ENCODE measurements at places on chromosomes 2 and 18. TPM values are rescaled to one million over a fixed set of nuclear protein-coding genes. Genes with fewer than 3 reads are reported as not detected.

DNA sequence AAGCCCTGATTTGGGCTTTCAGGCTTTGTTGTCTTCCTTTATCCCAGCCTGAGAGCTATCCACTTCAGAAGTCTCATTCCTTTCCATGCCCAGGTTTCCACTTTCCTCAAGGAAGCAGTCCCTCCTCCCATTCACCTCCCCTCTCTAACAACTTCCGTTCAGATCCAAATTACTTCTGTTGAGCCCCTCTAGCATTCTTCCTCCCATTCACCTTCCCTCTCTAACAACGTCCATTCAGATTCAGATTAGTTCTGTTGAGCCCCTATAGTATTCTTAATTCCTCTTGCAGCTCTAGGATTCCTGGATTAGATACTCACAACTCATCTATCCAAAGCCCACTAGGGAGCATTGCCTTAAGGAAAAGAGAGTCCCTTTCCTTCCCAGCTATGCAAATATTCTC is 216.8 kb downstream of the RAD51AP2 start:
- no peak for DNase-seq

- DNase-seq: no peak
These were observed 429.5 kb downstream of the CCDC85A start for GRCh38 chr2:56613254-56613653.

GRCh38 chr2:71832388-71832787 is 315.3 kb downstream of the CYP26B1 start:
- DNase-seq: no peak

DNA sequence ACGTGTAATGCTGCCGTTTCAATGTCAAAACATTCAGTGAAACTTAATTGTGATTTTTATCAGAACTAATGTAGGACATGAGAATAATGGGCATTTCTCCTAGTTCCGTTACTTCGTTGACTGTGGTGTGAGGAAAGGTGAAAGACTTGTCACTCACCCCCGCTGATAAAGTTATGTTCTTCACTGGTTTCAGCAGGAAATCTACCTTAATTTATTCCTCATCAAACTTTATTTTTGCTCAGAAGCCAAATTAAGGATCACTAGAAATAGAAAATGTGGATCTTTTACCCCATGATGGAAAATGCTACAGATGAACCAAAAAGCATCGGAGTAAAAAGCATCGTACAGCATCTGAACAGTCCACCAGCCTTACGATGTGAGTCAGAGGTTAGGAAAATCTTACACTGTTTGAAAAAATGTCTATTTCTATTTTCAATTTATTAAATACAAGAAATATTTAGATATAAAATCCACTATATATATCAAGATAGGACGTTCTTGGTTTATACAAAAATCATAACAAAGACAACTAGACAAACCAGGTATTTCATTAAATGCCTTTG is 1.0 kb upstream of the ROCK1 start:
- DNase-seq: no peak

- no peak for DNase-seq
These were observed 152.7 kb upstream of the SOX11 start for GRCh38 chr2:5539282-5540165.

DNA sequence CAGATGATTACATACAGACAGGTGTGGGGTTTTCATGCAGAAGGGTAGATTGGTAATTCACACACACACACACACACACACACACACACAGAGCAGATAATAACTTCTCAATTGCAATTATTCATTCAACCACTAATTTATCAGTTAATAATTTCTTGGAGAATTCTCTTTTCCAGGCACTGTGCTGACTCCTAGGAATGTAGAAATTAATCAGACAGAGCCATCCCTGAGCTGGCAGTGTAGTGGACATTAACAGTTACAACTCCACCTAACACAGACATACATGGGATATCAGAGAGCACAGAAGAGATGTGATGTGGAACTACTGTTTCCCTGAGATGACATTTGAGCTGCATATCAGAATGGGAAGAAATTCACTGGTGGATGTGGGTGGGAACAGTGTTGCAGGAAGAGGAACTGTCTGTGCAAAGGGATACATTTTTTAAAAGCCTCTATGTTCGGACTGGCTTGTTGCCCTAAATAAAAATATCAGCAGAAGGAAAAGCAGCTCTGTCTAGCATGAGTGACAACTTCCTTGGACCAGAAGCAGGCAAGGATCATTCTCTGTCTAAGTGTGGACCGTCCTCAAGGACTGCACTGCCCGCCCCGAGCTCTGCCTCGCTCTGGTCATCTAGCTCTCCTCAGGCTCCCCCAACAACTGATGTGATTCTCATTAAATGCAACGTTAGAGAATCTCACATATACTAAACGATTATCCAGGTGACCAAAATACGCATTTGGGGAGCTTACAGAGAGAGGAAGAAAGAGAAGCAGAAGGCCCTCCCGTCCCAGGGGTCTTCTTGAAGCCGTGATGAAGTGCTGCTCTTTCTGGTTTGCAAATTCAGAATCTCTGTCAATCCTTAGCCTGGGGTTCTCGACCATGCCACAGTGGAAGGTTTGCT is 173.4 kb upstream of the TRIB2 start:
- DNase-seq: no peak

- DNase-seq: no peak
These were observed 147.7 kb downstream of the PPP1R1C start for GRCh38 chr2:182133195-182133891.

- DNase-seq: no peak
These were observed 69.8 kb upstream of the TANK start for GRCh38 chr2:161090411-161090810.

GRCh38 chr2:229857634-229858033 is 64.2 kb downstream of the TRIP12 start:
- DNase-seq: no peak

GRCh38 chr2:215803150-215803549 is 210.2 kb downstream of the MREG start:
- no peak for DNase-seq

DNA sequence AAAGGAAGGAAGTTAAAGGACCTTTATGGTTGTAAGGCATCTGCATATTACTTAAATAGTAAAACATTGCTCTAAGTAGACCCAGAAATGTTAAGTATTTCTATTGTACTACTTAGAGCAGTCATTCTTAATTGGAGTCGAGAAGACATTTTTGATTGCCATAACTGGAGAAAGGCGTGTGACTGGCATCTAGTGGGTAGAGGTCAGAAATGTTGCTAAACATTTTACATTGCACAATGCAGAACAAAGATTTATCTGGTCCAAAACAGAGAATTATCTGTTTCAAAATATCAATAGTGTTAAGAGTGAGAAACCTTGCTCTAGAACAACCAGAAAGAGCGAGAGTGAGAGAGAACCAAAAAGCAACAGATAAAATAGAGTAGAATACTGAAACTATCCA is 23.3 kb upstream of the ROCK1 start:
- DNase-seq: no peak

GRCh38 chr2:116517936-116518335 is 1296.6 kb upstream of the DDX18 start:
- no peak for DNase-seq

DNA sequence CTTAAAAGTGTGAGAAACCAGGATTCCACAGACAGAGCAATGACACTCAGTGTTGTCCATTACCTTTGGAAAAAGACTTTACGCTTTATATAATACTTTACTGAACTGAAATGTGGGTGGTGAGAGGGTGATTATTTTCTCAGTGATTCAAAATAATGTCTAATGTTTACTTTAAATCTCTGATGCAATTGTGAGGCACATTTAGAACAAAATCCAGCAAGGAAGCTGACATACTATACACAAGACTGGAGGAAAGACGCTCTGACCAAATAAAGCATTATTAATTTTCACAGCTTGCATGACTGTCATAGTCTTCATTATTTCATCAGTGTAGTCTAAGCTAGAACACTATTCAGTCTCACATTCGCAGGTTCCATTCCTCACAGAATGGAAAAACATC is 34.1 kb upstream of the STAT1 start:
- no peak for DNase-seq

- DNase-seq: no peak
These were observed 142.0 kb downstream of the TSN start for GRCh38 chr2:121897335-121897970.

DNA sequence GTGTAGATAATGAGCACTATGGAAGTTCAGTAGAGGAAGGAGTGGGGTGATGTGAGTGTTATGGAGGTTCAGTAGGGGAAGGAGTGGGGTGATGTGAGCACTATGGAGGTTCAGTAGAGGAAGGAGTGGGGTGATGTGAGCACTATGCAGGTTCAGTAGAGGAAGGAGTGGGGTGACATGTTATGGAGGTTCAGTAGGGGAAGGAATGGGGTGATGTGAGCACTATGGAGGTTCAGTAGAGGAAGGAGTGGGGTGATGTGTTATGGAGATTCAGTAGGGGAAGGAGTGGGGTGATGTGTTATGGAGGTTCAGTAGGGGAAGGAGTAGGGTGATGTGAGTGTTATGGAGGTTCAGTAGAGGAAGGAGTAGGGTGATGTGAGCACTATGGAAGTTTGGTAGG is 116.3 kb upstream of the SMAD7 start:
- no peak for DNase-seq

- no peak for DNase-seq
These were observed 36.6 kb downstream of the GORASP2 start for GRCh38 chr2:170965446-170966225.

DNA sequence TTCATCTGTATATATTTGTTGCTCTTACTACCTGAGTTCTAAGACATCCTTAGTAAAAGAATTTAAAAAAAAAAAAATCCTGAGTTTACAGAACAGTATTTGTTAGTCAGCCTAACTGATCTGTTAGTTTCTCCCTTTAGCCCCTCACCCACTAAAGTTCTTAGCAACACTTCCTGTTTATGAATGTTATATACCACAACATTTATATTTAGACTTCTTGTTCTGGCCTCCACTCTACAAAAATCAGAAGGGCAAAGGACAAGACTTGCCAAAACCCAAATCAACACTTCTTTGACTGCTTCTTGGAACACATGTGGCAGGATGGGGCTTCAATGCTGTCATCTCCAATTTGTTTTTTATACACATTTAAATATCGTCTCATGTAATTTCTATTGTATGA is 71.1 kb downstream of the MGAT5 start:
- DNase-seq: no peak

- DNase-seq: no peak
These were observed 39.4 kb downstream of the SH2D6 start for GRCh38 chr2:85457877-85458316.

DNA sequence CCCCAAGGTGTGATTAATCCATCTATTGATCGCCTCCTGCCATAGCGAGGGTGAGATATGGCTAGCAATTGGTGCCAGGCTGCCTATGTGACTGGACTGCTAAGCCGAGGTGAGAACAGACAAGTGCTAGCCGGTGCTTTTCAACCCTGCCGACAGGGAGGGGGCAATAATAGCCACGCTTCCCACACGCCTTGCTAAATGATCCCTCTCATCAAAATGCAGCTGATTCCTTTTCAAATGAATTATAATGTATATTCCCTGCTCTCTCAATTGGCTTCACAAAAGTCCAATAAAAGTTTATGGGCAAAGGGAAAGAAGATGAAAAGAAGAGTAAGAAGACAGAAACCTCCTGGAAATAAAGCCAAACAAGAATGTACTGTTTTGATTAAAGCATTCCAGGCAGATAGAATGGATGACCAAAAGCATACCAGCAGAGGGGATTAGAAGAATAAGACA is 235.6 kb downstream of the ICOS start:
- DNase-seq: no peak

GRCh38 chr2:133954636-133955035 is 299.2 kb upstream of the MGAT5 start:
- DNase-seq: no peak

The GAL3ST2 gene
- 0.13 TPM for polyA plus RNA-seq

The G6PC2 gene
- 0.04 TPM for polyA plus RNA-seq

The SMC6 gene
- 53.0 TPM for polyA plus RNA-seq

The FSHR gene
- polyA plus RNA-seq: not detected

The ANKRD30BL gene
- 1.4 TPM for polyA plus RNA-seq

The C2orf72 gene
- 4.0 TPM for polyA plus RNA-seq
